ENCODE measurements at places on chromosomes 2 and 18. TPM values are rescaled to one million over a fixed set of nuclear protein-coding genes. Genes with fewer than 3 reads are reported as not detected.

DNA sequence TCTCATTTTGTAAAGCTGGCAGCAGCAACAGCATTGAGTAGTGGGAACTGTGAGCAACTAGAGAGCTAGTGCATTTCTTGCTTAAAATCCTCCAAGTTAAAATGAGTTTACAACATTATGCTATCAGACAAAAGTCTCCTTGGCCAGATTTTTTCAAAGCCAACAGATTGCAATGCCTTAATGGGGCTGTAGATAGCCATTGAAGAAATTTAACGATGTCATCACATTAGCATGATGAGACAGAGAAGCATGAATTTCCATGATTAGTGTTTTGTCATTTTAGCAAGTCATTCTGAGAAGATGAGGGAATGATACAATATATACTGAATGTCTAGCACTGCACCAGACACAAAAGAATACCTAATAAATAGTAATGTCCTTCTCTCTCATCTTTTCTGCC is 307.5 kb upstream of the REG3G start:
- H3K4me1 ChIP-seq = no peaks in the 10 kb centered on the region
- no peak for DNase-seq
- H3K27me3 ChIP-seq = no peaks in the 10 kb centered on the region
- H3K27ac ChIP-seq = no peak overlapping the region
- H3K4me3 ChIP-seq = no peak overlapping the region
- no peaks in the 10 kb centered on the region for H3K36me3 ChIP-seq

Gene GEN1
- total RNA-seq = 3.7 TPM

Gene CNOT11
- total RNA-seq = 27.8 TPM

GRCh38 chr2:73203055-73203681 is 794 bp downstream of the NOTO start:
- peak overlapping the region; percentile 64 for H3K4me3 ChIP-seq
- DNase-seq = no peak
- no peak overlapping the region for H3K27ac ChIP-seq

Data from thoracic aorta (tissue), 2 donors.